ENCODE measurements at places on chromosomes 5 and 9.

- DNase-seq, result no peak
These were observed 26.8 kb upstream of the TNFAIP8 start for GRCh38 chr5:119328753-119329602.

DNA sequence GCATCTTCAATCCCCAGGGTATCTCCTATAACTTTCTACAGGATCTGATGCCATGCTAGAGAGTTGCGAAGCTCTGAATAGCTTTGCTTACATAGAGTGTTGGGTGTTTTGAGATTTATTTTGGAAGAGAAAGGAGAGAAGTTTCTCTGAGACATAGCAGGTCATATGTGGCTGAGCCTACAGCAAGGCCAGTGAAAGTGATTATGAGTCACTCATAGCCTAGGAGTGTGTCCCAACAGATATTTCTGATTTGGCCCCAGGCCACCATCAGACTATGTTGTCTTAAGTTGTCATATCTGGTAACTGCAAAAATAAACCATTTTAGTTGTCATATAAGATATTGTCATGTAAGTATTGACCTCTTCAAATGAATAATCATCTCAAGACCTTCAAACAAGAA, 132.0 kb upstream of the RAI14 start:
- DNase-seq, result no peak

- DNase-seq, result no peak
These were observed 4.3 kb upstream of the IFNK start for GRCh38 chr9:27519466-27520465.

DNA sequence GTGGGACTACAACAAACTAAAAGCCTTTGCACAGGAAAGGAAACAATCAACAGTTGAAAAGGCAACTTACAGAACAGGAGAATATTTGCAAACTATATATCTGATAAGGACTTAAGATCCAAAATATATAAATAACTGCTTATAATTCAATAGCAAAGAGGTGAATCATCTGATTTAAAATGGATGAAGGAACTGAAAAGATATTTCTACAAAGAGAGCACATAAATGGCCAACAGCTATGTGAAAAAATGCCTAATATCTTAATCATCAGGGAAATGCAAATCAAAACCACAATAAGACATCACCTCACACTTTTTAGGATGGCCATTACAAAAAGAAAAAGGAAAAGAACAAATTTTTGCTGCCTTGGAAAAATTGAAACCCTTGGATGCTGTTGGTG, 100.4 kb downstream of the LURAP1L start:
- no peak for DNase-seq

- peak; percentile 24 for DNase-seq
These were observed at the start of gene PLCXD3 for GRCh38 chr5:41510176-41510831. TSS of gene PLCXD3 (minus strand) at chr5:41510601. CDS start at chr5:41510526, 75 bp downstream.

DNA sequence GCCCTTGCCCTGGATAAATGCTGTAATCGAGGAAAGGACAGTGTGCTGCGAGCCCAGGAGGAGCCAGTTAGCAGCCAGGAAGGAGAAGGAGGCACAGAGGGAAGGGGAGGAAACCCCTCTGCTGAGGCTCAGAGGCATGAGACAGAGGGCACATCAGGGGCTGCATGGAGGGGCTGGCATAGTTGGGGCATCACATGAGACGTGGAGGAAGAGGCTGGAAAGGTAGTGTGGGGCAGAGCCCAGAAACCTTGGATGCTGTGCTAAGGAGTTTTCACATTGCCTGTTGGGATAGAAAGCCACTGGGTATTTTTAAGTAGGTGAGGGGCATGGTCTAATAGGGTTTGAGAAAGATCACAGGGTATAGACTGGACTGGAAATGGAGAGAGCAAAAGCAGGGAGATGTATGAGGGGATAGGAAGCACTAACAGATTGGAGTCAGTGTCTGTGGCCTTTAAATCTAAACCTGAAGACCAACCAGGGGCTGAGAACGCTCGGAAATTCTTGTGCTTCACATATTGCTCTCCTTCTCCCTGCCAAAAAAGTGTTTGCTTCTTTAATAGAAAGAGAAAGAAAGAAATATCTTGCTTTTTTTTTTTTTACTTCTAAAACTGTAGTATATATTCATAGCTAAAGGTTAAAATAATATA, 33.0 kb upstream of the ANGPTL2 start:
- DNase-seq, result no peak

GRCh38 chr9:120922404-120923195, 4.0 kb downstream of the TRAF1 start:
- DNase-seq, result no peak

GRCh38 chr5:137399911-137400310, 99.2 kb downstream of the SPOCK1 start:
- DNase-seq, result no peak

- DNase-seq, result no peak
These were observed 11.1 kb upstream of the PAIP1 start for GRCh38 chr5:43567967-43568366.

- DNase-seq, result no peak
These were observed 10.2 kb downstream of the ZNF608 start for GRCh38 chr5:124736082-124736804.

GRCh38 chr5:107100121-107100520, 570.6 kb downstream of the EFNA5 start:
- DNase-seq, result no peak

DNA sequence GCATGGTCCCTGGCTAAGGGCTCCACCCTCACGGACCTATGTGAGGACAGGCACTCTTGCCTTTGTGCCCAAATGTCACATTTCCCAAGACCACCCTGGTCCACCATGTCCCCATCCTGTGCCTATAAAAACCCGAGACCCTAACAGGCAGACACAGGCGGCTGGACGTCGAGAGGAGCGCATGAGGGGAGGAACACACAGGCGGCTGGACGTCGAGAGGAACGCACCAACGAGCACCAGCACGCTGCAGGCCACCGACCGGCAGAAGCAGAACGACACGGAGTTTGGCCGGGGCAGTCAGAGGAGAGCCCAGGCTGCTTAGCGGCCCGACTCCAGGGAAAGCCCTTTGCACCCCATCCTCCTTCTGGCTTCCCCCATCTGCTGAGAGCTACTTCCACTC, 119.9 kb downstream of the ADAMTS2 start:
- DNase-seq, result no peak

DNA sequence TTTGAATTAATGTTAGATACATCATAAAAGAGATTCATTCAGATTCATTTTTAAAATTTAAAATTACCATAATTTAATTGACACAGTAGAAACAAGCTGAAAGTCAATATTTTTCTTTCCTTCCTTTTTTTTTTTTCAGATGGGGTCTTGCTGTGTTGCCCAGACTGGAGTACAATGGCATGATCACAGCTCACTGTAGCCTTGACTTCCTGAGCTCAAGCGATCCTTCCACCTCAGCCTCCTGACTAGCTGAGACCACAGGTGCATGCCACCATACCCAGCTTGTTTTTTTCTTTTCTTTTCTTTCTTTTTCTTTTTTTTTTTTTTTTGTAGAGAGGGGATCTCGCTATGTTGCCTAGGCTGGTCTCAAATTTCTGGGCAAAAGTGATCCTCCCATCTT, 131.6 kb upstream of the TBCA start:
- DNase-seq, result no peak

DNA sequence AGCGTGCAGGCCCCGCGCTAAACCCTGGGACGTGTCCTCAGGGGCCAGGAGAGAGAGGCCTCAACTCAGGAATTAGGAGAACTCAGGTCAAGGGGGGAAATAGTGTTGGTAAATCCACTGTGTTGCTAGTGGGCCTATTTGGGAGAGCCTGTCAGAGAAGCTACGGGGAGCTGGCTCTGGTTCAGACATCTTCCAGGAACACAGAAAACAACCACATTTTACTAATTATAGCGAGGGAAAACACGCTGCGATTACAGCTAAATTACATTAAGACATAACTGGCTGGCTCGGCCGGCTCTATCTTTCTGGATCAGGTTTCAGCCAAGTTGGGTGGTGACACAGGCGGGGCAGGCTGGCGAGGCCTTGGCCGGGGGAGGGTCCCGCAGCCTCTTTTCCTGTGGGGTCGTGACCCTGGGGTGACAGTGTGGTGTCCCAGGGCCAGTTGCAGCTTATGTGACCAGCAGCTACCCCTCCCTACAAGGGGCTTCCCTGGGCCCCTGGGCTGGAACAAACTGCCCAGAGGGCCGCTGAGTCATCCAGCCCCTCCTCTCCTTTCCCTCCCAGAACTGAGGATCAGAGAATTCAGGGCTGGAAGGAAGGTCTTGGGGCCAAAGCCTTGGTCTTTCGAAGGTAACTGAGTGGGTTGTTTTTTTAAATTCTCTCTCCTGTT, 75.1 kb downstream of the FGF18 start:
- no peak for DNase-seq

GRCh38 chr5:79938468-79938867, 52.6 kb downstream of the MTX3 start:
- DNase-seq, result no peak

- DNase-seq, result no peak
These were observed 484.7 kb downstream of the ELAVL2 start for GRCh38 chr9:23341346-23341745.

DNA sequence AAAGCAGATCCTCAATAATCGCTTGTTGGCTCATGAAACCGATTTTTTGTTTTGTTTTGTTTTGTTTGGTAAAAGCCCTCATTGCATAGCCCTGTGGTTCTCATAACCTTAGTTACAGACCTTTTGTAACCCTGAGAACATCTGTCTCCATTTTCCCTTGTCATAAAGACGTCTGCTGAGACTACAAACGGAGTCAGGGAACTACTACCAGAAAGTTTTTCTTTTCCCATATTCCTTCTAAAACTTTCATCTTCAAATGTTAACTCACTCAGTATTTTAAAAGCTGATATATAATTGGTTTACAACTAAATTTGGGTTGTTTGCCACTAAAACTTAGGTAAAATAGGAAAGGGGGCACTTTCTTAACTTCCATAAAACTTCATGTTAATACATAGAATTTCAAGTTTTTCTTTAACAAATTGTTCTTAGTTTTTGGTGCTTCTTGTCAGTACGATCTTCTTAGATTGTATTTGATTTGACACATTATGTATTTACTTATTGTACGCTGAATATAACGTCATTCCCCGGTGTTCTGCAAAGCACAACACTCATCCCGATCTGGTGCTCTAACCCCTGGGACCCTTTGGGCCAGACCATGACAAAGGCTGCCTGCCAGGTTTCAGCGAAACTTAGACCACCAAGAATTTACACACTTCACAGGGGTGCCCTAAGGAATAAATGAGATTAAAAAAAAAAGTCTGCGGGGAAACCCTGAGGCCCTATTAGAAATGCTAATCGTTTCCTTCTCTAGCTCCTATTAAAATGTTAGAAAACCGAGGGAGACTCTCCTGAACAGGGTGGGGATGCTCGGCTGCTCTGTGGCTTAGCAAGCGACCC, 1.1 kb upstream of the ANP32B start:
- DNase-seq, result no peak

DNA sequence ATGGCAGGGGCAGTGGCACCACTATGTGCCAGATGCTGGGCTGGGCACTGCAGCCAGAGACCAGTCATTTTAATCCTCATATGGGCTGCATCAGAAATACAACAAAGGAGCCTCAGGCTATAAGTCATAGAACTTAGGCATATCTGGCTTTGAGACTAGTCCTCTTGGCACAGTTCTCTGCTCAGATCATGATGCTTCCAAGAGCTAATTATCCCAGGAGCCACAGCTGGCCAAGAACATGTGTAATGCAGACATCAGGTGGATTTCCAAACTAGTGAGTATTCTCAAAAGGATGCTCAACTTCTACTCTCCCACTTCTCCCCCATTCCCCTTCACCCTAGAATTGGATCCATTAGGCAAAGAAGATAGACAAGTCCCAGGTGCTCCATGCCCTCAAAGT, 562.2 kb upstream of the TRPC7 start:
- DNase-seq, result no peak

- DNase-seq, result no peak
These were observed 174.4 kb upstream of the ADRA1B start for GRCh38 chr5:159741829-159742322.

GRCh38 chr5:116453988-116454411, 120.6 kb downstream of the SEMA6A start:
- no peak for DNase-seq

DNA sequence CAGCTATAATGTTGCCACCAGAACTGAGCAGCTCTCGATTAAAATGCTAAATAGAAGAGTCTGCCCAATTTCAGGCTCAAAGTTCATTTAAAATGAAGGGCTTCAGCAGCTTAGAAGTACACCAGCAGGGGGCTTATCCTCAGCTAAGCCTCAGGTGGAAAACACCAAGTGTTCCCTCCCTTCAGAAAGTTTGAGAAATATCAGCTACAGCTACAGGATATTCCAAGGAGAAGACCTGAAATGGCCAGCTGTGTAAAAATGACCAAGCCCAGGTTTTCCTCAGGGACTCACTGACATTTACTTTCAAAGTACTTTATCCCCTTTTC, 395.4 kb downstream of the DTWD2 start:
- no peak for DNase-seq

DNA sequence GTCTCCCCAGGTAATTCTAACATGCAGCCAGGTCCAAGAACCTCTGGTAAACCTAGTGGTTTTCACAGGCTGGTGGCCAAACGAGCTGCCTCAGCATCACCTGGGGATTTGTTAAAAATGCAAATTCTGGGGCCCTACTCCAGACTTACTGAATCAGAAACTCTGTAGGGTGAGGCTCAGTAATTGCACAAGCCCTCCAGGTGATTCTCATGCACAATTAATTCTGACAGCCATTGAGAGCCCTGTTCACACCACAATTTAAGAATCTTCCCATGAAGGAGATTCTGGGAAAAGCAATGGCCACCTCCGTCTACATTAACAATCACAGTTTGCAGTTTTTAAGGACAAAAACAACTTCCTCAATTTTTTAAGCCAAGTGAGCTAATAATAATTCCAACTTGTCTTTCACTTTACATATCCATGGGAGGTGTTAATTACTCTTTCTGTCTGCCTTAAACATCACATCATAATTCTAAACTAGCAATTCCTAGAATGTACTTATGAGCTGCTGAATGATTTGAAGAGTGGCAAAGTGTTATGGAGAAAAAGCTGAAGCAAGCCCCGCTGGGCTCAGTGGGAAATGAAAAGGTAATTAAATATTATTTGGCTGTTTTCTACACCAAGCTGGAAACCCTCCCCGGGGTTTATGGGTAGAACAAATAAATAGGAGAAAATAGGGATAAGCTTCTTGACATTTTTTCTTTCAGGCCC, 70.0 kb downstream of the GLDC start:
- DNase-seq, result no peak

DNA sequence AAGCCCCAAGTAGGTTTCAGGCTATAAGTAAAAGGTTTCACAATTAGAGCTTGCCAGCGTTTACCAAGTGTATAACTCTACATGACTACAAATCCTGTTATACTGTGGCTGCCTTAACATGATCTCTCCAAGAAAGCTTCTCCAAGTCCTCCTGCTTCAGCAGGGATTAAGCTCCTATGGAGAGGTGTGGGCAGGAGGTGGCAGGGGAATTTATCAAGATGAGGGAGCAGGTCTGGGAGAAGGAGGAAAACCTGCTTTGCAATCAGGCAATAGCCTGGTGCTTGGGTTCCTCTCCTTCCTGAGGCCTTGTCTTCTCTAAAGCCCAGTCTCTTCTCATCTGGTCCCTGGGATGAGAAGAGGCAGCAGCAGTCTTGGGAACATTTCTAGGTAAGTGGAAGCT, 135.2 kb downstream of the TSSK1B start:
- no peak for DNase-seq

DNA sequence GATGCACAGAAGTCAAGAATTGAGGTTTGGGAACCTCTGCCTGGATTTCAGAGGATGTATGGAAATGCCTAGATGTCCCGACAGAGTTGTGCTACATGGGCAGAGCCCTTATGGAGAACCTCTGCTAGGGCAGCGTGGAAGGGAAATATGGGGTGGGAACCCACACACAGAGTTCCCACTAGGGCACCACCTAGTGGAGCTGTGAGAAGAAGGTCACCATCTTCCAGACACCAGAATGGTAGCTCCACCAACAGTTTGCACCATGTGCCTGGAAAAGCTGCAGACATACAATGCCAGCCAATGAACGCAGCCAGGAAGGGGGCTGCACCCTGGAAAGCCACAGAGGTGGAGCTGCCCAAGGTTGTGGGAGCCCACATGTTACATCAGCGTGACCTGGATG, 104.5 kb downstream of the STK32A start:
- DNase-seq, result no peak

Data from left colon (tissue), 2 donors.